ENCODE measurements at places on chromosomes 4 and X.

- no peak overlapping the region for H3K4me3 ChIP-seq
- peaks cover 26% of the 10 kb centered on the region for H3K4me1 ChIP-seq
- no peak for DNase-seq
- no peaks in the 10 kb centered on the region for H3K36me3 ChIP-seq
- no peak overlapping the region for H3K27ac ChIP-seq
Measured at GRCh38 chr4:98689507-98690174, 31.2 kb upstream of the TSPAN5 start.

DNA sequence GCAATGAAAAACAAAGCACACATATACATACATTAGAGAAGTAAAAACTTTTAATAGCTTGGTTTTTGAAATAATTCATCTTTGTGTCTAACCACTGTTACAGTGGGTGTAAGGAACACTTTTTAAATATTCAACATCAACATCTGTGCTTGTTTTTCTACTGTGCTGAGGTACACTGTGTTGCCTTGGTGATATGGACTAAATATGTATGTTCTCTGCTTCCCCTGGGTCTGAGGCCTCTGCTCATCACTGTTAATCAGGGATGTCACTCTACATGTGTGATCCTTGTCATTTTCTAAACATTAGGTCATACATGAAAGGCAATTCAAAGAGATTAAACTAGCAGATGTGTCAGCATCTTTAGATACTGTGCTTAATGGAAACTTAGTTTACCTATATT lies 10.9 kb downstream of the MCTS1 start:
- H3K4me3 ChIP-seq = no peak overlapping the region
- H3K4me1 ChIP-seq = no peaks in the 10 kb centered on the region
- no peak overlapping the region for H3K27ac ChIP-seq

DNA sequence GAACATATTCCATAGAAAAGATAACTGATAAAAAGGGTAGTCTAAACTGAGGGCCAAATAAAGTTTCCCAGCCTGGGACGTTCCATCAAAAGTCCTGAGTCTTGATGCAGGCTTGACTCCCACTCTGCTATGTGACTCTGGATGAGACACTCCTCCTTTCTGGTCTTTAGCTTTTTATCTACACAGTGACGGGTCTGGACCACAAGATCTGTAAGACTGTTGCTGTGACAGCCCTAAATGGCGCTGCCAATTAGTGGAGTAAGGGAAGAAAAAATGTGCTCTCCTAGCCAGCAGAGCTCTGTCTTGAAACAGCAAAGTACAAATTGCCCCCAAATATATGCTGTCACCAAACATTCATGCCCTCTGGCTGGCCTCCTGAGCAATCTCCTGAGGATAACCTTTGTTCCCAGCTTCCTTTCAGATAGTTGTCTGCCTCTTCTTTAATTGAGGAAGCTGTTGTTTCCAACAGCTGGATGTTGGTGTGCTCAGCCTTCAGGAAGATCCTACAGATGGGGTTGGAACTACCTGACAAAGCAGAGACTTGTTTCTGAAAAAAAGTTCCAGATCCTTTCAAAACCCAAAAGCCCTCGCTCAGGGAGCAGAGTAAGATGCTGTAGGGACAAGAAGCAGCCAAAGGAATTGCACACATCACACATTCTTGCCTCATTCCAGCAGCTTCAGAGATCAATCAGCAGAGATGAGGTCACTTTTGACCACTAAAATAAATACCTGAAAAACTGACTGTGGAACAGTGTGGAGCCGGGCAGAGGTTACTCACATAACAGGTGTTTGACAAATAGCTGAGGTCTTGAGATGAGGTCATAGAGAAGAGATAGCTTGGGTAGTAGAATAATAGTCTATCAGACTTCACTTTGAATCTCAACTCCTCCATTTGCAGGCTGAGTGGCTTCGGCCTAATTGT lies 383.4 kb upstream of the FGF13 start:
- no peak for DNase-seq
- no peaks in the 10 kb centered on the region for H3K36me3 ChIP-seq
- H3K27me3 ChIP-seq = no peaks in the 10 kb centered on the region

- no peak for DNase-seq
- peak overlapping the region; percentile 96 for H3K4me3 ChIP-seq
- no peak overlapping the region for H3K27ac ChIP-seq
- no peaks in the 10 kb centered on the region for H3K27me3 ChIP-seq
- peaks cover 7% of the 10 kb centered on the region for H3K4me1 ChIP-seq
Measured at GRCh38 chr4:152778656-152779512, 646 bp downstream of the TIGD4 start.

GRCh38 chrX:71052721-71053120 lies 15.4 kb downstream of the SNX12 start:
- H3K27me3 ChIP-seq = no peaks in the 10 kb centered on the region
- no peak overlapping the region for H3K27ac ChIP-seq
- no peak overlapping the region for H3K4me3 ChIP-seq
- DNase-seq = no peak
- no peaks in the 10 kb centered on the region for H3K4me1 ChIP-seq
- peaks cover 5% of the 10 kb centered on the region for H3K36me3 ChIP-seq

DNA sequence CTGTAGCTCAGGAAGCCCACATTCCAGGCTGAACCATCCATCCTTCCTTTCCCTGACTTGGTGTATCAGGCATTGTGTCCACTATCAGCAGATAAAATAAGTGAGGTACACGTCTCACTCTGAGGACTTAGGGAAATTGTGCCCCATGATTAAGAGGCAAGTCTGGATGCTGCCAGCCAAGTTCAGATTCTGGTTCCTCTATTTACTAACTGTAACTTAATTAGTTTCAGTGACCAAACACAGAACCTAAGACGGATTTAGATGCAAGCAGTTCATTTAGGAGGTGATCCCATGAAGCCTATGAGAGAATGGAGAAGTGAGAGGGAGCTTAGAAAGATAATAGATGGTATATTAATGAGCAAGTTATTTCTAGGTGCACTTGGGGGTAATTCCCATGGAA lies 56.6 kb upstream of the PACRGL start:
- no peaks in the 10 kb centered on the region for H3K27me3 ChIP-seq
- no peaks in the 10 kb centered on the region for H3K36me3 ChIP-seq
- H3K4me3 ChIP-seq = no peak overlapping the region
- no peak overlapping the region for H3K27ac ChIP-seq

DNA sequence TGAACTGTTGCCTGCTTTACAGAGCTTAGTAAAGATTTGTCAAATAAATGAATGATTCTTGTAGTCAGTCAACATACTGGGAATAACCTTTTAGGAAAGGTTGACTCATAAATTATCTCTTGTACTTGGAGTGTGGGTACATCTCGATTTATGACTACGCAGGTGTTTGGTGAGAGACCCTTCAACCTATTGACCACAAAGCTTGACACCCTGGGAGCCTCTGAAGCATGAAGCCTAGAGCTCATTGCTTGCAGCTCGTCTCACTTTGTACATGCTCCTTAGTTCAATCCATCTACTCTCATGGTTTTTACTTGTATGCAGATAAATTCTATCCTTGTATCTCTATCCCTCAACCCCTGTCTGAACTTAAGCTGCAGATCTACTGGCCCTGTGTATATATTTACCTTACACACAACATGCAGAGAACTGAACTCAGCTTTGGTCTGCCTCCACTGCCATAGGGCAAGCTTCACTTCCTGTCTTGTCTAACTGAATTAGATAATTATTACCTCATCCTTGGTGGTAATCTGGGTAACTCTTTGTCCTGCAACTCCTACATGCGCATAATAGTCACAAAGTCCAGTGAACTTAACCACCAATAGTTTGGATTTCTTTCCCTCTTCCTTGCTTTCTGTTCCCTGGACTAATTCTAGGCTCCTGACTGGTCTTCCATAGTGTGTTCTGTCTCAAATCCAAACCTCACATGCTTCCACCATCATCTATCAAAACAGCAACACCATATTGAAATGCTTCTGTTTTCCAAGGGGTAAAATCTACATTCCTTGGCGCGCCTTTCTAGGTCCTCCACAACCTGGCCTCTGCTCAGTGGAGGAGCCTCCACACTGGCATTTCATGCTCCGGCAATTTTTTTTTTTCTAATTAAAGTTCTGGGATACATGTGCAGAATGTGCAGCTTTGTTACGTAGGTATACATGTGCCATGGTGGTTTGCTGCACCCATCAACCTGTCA lies 32.2 kb upstream of the FAT1 start:
- H3K36me3 ChIP-seq = peaks cover 11% of the 10 kb centered on the region
- no peaks in the 10 kb centered on the region for H3K27me3 ChIP-seq
- no peak overlapping the region for H3K4me3 ChIP-seq

GRCh38 chr4:60992037-60992436 lies 208.1 kb upstream of the ADGRL3 start:
- no peaks in the 10 kb centered on the region for H3K27me3 ChIP-seq
- H3K27ac ChIP-seq = no peak overlapping the region
- H3K36me3 ChIP-seq = no peaks in the 10 kb centered on the region
- no peak overlapping the region for H3K4me3 ChIP-seq

- DNase-seq = no peak
- peaks cover 19% of the 10 kb centered on the region for H3K4me1 ChIP-seq
- H3K4me3 ChIP-seq = peak overlapping the region; percentile 96
- H3K27me3 ChIP-seq = no peaks in the 10 kb centered on the region
- peaks cover 26% of the 10 kb centered on the region for H3K36me3 ChIP-seq
Measured at GRCh38 chr4:184649971-184650855, 675 bp downstream of the PRIMPOL start.

DNA sequence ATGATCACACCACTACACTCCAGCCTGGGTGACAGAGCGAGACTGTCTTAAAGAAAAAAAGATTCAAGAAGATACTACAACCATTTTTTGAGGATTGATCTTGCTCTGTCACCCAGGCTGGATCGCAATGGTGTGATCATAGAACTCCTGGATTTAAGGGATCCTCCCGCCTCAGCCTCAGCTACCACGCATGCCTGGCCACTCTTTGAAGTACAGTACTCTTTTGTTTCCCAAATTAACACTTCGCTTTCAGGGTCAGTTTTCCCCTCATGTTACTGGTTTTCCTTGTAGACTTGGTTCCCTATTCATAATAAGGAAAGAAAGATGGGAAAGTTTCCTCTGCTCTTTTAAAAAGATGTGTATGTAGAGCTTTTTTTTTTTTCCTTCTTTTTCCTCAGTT lies 34.3 kb downstream of the FHIP1A start:
- no peaks in the 10 kb centered on the region for H3K36me3 ChIP-seq
- no peaks in the 10 kb centered on the region for H3K4me1 ChIP-seq
- peaks cover 5% of the 10 kb centered on the region for H3K27me3 ChIP-seq
- no peak overlapping the region for H3K27ac ChIP-seq
- no peak overlapping the region for H3K4me3 ChIP-seq
- no peak for DNase-seq

DNA sequence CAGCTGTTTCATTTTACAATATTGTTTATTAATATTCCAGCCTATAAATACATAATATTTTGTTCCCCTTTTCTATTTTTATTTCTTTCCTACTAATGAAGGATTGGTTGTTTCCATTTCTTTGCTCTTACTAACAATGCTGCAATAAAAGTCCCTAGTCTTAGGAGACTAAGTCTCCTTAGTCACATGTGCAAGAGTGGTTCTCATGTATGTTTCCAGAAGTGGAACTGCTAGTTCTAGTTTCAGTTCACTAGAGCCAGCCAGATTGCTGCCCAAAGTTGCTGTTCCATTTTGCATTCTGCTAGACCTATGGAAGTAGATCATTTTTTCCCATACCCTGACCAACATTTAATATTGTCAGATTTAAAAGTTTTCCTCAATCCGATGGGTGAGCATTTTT lies 44.3 kb downstream of the CNGA1 start:
- H3K36me3 ChIP-seq = no peaks in the 10 kb centered on the region
- H3K4me3 ChIP-seq = no peak overlapping the region
- no peaks in the 10 kb centered on the region for H3K4me1 ChIP-seq

DNA sequence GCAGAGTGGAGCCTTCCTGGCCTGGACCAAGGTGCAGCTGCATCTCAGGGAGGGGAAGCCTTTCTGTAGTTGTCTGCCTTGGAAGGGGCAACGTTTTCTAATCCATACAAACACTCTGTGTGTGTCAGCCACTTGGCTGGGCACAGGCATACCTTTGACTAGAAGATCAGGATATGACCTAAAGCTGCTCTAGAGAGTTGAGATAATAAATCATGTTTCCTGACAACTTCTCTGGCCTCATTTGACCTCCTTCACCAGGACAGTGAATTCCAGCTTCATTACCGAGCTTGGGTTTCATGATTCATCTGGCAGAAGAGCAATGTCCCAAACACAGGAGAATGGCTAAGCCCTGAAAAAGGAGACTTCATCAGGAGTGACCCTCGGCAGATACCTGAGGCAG lies 89.6 kb upstream of the KIT start:
- no peak overlapping the region for H3K27ac ChIP-seq
- peak; percentile 39 for DNase-seq
- no peak overlapping the region for H3K4me3 ChIP-seq
- H3K36me3 ChIP-seq = no peaks in the 10 kb centered on the region
- H3K27me3 ChIP-seq = no peaks in the 10 kb centered on the region

DNA sequence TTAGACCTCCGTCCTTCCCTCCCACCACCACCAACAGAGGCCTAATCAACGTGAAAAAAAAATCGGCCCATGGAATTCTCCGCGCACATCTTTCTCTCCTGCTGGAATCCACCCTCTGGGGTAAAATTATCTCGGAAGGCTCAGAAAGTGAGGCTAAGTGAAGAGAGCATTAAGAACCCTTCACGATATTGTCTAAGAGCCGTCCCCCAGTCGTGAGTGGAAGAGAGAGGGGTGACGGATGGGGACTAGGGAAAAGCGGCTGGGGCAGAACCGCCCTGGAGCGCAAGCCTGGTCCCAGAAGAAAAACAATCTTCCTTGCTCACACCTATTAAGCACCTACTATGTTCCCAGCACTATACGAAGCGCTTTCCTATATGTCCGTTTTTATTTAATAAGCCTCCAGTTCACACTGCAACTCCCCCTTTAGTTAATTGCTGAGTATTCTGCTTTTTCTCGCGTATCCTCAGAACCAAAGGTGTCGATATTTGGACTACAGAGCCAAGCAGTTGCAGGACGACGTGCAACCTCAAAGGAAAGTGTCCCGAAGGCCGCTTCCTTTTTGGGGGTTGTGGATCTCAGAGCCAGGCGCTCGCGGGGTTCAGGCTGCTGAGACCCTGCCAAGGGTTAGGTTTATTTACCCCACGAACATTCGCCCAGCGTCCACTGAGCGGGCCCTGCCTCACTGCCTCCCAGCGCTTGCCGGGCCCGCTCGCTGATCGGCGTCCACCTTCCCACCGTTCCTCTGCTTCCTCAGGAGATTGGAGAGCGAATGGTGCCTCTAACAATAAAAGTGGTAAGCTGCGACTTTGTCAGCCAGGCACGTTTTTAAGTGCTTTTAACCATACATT lies 889 bp downstream of the MGARP start:
- H3K4me3 ChIP-seq = no peak overlapping the region
- no peak overlapping the region for H3K27ac ChIP-seq
- DNase-seq = no peak
- H3K4me1 ChIP-seq = no peaks in the 10 kb centered on the region

GRCh38 chrX:118156254-118156952 lies 39.8 kb upstream of the KLHL13 start:
- H3K27me3 ChIP-seq = no peaks in the 10 kb centered on the region
- DNase-seq = no peak
- no peaks in the 10 kb centered on the region for H3K4me1 ChIP-seq
- no peaks in the 10 kb centered on the region for H3K36me3 ChIP-seq
- H3K27ac ChIP-seq = no peak overlapping the region
